ENCODE measurements at places on chromosomes 12 and 14. TPM values are rescaled to one million over a fixed set of nuclear protein-coding genes. Genes with fewer than 3 reads are reported as not detected.

The C14orf39 gene
- not detected for total RNA-seq

The MYO1A gene
- under 0.01 TPM for total RNA-seq

The ADGRD1 gene
- under 0.01 TPM for total RNA-seq

The TMEM260 gene
- 19.9 TPM for total RNA-seq

The CLEC1B gene
- not detected for total RNA-seq

The INHBC gene
- not detected for total RNA-seq

The DIO2 gene
- 31.5 TPM for total RNA-seq

The FBRSL1 gene
- 3.9 TPM for total RNA-seq

The SIX4 gene
- total RNA-seq: 8.7 TPM

The CD4 gene
- 1.9 TPM for total RNA-seq

The ST8SIA1 gene
- total RNA-seq: 1.3 TPM

The SETD3 gene
- total RNA-seq: 44.1 TPM

The KRT79 gene
- not detected for total RNA-seq

The HOXC4 gene
- total RNA-seq: 1.6 TPM

The PZP gene
- not detected for total RNA-seq

The NID2 gene
- total RNA-seq: 259 TPM

The VRTN gene
- total RNA-seq: not detected

The STXBP6 gene
- total RNA-seq: 4.7 TPM

The NOS1 gene
- total RNA-seq: not detected

The RARG gene
- 29.4 TPM for total RNA-seq

The OTUB2 gene
- total RNA-seq: 0.97 TPM

The SOCS4 gene
- 26.8 TPM for total RNA-seq

The KHNYN gene
- total RNA-seq: 47.4 TPM

The SLC38A4 gene
- total RNA-seq: 11.0 TPM

The TMEM229B gene
- total RNA-seq: 0.64 TPM

The POMT2 gene
- total RNA-seq: 18.1 TPM

The SPRYD4 gene
- 2.3 TPM for total RNA-seq

The CD9 gene
- 120 TPM for total RNA-seq

The TMEM233 gene
- not detected for total RNA-seq

The PAWR gene
- total RNA-seq: 48.0 TPM

The HCAR1 gene
- total RNA-seq: 0.43 TPM

The MMP19 gene
- total RNA-seq: 9.7 TPM

The KRT82 gene
- total RNA-seq: not detected

The ARG2 gene
- 3.9 TPM for total RNA-seq

The RD3L gene
- total RNA-seq: not detected

Data from fibroblast of villous mesenchyme (primary cell).